ENCODE measurements at places on chromosomes 3 and 15.

GRCh38 chr3:38121451-38121831 lies 15.5 kb downstream of the ACAA1 start:
- no peak for DNase-seq

DNA sequence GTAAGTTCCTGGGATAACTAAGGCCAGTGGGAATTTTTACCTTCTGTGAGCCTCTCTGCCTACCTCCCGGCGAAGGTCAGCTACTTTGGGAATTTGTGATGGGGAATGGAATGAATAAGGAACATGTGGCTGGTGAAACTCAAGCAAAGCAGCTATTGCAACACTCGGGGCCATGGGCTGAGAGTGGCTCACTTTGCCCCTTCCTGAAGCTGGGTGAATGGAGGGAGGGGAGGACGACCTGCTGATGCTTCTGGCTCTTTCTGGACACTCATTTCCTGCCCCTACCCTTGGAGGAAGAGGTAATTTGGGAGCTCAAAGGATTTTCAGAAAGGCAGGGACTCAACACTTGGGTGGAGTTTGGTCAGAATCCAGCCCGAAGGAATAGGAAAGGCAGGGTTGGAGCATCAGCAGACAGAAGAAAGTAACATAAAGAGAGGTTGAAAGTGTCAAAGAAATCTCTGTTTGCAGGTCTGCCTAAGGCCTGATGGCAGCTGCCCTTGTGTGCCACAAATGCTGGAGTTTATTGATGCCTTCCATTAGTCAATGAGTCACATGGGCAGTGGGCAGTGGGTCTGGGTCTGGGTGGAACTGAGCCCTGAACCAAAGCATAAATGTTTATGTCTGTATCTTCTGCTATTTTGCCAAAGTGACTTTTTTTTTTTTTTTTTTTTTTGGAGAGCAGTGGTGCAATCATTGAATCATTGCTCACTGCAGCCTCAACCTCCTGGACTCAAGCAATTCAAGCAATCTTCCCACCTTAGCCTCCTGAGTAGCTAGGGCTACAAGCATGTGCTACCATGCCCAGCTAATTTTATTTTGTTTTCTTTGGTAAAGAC lies 12.4 kb downstream of the LAMP3 start:
- DNase-seq = no peak

DNA sequence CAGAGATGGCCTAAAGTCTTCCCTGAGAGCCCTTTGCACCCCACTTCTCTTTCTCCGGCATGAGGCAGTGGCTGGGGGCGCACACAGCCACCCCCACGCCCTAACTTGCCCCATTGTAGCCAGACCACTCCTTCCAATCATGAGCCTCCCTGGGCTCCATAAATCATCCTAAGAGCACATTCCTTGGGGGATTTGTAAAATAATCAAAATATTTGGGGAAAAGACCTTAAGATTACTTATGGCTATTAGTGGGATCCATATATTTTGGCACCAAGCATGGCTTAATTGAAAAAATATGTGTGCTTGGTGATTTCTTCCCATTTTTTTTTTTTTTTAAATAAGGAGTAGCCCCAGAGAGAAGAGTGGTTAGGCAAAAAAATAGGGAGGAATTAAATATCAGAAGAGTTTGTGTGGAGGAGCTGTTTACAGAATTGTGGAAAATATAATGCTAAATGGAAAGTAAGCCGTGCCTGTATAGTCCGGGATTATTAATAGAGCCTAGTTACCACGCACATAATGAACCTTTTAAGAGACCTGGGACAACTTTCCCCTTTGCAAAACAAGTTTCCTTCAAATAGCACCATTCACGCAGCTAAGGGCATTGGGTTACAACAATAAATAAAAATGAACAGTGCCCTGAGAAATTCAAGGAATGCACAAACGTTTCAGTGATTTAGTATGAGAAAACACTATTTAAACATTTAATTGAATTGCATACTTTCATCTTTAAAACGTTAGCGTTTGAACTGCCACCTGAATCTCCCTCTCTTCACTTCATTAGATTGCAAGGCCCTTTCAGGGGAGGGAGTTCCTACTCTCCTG lies 46.1 kb downstream of the SMAD6 start:
- DNase-seq = no peak

GRCh38 chr3:97694876-97695275 lies 69.7 kb upstream of the ARL6 start:
- no peak for DNase-seq

- DNase-seq = no peak
Observed at GRCh38 chr15:100623301-100623700, 20.9 kb downstream of the ASB7 start.

DNA sequence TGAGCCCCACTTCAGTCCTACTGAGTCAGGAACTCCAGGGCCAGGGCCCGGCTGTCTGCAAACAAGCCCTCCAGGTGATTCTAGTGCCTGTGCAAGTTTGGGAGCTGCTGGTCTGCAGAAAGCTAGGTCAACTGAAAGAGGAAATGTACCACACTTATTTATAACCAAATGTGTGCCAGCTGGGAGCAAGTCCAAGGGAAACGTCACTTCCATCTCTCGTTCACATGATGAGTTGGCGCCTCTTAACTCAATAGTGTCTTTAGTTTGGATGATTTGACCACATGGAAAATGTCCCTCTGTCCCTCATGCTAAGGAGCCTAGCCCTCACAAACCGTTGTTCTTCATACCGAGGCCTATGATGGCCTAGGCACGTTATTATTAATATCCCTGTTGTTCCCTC lies 43.2 kb downstream of the GOLGA8S start:
- DNase-seq = no peak

GRCh38 chr3:197798863-197799262 lies 7.8 kb downstream of the LRCH3 start:
- DNase-seq = peak; percentile 35

- no peak for DNase-seq
Observed at GRCh38 chr3:146655333-146655996, 50.3 kb upstream of the PLSCR5 start.

DNA sequence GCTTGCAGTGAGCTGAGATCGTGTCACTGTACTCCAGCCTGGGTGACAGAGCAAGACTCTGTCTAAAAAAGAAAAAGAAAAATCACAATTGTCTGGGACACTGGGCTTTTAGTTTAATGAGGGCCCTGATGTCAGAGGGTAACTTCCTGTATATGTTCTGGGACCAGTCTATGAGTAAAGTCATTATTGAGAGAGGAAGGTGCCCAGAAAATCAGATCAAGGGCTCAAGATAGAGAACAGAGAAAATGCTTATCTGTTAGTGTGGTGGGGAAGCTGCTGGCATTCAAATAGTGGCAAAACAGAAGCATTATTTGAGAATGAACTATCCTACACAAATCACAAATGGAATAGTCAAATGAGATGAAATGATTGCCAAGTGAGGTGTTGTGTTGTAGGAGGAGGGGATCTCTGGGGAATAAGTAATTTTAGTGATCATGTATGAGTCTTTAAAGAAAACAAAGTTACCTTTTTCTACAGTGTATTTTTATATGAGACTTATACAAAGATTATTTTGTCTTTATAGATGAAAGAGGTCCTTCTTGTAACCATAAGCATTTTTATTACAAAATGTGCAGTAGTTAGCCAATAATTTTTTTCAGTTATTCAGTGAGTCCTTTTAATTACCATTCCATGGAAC lies 13.4 kb downstream of the ARIH2 start:
- DNase-seq = no peak

Data from GM06990 (cell line).